ENCODE measurements at places on chromosomes 4 and X.

DNA sequence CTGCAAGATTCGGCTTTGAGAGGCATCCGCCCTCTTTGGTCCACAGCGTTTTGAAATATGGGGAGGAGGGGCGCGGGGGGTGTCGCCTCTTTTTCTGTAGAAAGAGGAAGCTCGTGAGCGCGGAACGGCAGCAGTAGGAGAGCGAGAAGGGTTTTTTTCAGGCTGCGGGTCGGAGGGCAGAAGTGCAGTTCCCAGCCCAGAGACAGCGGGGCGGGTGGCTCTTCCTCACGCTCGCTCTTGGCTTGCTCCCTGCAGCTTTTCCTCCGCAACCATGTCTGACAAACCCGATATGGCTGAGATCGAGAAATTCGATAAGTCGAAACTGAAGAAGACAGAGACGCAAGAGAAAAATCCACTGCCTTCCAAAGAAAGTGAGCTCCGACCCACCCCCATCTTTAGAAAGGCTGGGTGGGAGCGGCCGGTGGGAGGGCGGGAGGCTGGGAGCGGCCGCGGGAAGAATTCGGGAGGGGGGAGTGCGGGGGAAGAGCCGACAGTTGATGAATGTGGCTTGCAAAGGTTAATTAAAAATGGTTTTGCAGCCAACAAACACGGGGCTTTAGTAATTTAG, 1.2 kb downstream of the TMSB4X start:
- no peak for DNase-seq

GRCh38 chrX:8364369-8365141, 100.1 kb upstream of the VCX3B start:
- no peak for DNase-seq

GRCh38 chr4:692771-693554, 4.0 kb upstream of the SLC49A3 start:
- no peak for DNase-seq

- no peak for DNase-seq
These were observed 33.2 kb downstream of the LRPAP1 start for GRCh38 chr4:3498901-3499510.

DNA sequence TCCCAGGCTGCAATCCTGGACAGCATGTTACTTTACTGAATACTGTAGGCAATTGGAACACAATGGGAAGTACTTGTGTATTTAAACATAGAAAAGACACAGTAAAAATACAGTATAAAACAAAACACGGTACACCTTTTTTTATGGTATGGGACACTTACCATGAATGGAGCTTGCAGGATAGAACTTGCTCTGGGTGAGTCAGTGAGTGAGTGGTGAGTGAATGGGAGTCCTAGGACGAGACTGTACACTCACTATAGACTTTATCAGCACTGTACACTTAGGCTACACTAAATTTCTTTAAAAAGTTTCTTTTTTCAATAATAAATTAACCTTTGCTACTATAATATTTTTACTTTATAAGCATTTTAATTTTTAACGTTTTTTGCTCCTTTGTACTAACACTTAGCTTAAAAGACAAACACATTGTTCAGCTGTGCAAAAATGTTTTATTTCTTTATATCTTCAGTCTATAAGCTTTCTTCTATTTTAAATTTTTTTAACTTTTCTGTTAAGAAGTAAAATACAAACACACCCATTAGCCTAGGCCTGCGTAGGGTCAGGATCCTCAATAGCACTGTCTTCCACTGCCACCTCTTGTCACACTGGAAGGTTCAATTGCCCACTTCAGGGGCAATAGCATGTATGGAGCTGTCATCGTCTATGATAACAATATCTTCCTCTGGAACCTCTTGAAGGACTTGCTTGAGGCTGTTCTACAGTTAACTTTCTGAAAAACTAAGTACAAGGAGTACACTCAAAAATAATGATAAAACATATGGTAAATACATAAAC, 293.5 kb upstream of the FSTL5 start:
- no peak for DNase-seq

- DNase-seq = no peak
These were observed 183.1 kb upstream of the LEF1 start for GRCh38 chr4:108351791-108352190.

Data from CD4-positive, alpha-beta T cell (primary cell).